ENCODE measurements at places on chromosomes 1 and 21.

- no peak for DNase-seq
Measured at GRCh38 chr1:213186168-213186567, 135.1 kb downstream of the RPS6KC1 start.

GRCh38 chr21:23861911-23862504 is 1745.3 kb downstream of the MRPL39 start:
- DNase-seq = peak; percentile 56

- DNase-seq = no peak
Measured at GRCh38 chr1:3003039-3003940, 18.0 kb upstream of the ACTRT2 start.

- DNase-seq = no peak
Measured at GRCh38 chr21:32308696-32309095, 10.0 kb downstream of the MRAP start.

DNA sequence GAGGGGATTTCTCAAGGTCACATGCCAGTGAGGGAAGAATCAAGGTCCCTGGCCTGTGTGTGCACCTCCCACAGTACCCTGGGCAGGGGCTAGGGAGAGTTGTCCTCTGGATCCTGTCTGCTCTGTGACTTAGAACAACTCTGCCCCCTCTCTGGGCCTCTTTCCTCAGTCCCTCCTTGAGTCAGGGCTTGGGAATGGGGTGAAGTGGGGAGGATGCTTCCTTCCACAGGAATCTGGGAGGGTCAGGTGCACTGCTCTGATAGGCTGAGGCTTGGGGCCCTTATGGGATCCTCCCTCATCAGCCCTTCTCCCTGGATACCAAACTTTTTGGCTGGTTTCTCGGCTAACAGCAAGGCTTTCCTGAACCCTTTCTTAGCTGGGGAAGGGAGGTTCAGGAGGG is 2.5 kb downstream of the TRNP1 start:
- DNase-seq = no peak

GRCh38 chr1:187876775-187877174 is 1048.0 kb downstream of the PLA2G4A start:
- no peak for DNase-seq

DNA sequence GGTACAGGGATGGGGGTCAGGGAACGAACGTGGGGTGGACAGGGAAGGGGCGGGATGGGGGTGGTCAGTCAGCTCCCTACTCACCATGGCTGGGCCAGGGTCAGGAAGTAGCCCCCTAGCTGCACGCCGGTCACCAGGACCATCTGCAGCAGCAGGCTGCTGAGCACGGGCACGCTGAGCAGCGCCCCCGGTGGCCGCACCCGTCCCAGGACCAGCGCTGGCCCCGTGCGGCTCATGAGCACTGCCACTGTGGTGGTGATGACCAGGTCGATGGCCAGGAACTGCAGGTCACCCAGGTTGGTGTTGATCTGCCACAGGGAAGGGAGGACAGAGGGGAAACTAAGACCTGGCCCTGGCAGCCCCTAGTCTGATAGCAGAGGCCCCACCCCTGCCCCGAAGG is 6.5 kb upstream of the MFAP2 start:
- no peak for DNase-seq

DNA sequence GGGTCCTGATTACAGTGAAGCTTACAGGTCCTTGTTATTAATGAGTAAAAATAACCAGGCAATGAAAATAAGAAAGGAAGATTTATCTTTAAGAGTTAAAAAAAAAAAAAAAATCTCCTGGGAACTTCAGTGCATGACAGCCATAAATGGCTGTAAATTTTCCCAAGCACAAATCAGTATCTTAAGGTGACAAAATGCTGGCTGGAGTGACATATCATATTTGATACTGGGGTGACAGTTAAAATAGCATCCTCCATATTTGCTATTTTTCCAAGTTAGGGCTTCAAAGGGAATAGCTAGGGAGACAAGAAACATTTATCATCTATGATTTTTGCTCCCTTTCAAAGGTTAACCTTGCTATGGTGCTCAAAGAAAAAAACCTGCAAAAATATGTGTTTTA is 226.6 kb downstream of the PRDM2 start:
- DNase-seq = no peak

- no peak for DNase-seq
Measured at GRCh38 chr1:23524163-23524562, 6.9 kb downstream of the E2F2 start.

- DNase-seq = no peak
Measured at GRCh38 chr1:203609979-203610493, 16.6 kb upstream of the ATP2B4 start.

GRCh38 chr1:178168536-178168935 is 74.6 kb downstream of the RASAL2 start:
- DNase-seq = no peak

DNA sequence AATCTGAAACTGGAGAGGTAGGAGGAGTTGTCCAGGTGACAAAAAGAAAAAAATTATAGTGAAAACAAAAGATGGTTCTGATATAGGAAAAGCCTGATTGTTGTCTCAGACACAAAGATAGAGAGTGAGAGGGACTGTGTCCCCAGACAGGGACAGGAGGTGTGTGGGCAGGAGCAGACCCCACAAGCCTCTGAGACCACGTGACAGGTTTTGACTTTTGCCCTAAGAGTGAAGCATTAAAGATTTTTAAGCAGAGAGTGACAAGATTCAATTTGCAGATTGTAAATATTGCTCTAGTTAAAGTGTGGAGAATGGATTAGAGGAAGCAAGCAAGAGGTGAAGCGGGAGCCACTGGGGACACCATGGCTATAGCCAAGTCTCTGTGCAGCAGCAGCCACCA is 10.4 kb downstream of the PRR9 start:
- no peak for DNase-seq

DNA sequence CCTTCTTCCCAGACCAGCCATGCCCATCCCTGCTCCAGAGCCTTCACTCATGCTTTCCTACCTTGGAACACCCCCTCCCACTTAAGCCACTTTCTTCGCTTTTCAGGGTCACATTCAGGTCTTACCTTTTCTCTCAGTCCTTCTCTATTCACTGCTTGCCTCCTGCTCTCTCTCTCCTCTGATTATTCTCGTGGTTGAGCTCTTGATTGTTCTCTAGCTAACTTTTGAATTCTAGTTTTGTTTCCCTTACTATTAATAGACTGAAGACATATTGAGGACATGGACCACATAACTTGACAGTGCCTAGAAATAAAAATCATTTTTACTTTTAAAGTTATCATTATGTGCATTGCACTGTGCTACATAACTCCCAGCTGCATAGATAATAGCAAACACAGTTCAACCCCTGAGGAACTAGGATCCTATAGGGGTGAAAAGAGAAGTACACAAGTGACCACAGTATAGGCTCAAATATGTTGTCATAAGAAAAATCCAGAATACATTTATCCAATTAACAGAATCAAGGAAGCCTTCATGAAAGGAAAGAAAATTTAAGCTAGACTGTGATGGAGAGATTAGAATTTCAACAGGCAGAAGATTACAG is 21.5 kb downstream of the INSL5 start:
- DNase-seq = peak; percentile 26

GRCh38 chr1:1075148-1075935 is 1.2 kb upstream of the RNF223 start:
- DNase-seq = no peak

DNA sequence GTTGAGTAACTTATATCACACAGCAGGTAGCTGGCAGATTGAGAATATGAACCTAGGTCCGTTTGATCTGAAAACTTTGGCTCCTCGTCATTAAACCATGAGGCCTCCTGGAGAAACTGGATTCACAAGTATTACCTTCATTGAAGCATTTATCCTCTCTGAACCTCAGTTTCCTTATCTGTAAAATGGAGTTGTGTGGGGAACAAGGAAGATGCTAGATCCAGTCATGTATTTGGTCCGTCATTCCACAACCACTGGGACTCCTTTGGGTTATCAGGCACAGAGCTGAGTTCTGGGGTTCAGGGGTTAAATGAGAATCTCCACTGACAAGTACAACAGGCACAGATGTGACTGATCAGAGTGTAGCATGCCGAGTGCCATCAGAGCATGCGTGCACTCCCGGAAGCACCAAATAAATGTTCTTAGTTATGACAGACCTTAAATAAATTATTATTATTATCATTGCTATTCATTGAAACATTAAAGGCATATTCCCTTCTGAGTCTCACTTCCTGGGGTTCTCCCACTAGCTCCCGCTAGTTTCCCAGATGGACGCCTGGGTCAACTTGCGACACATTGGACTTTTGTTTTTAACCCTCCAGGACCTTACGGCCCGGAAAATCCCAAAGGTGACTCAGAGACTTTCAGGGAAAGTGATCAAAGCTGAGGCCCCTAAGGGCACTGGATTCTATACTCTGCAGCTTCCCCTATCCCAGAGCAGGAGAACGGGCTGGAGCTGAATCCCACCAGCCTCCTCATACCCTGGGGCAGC is 130.6 kb downstream of the PLPP3 start:
- no peak for DNase-seq

DNA sequence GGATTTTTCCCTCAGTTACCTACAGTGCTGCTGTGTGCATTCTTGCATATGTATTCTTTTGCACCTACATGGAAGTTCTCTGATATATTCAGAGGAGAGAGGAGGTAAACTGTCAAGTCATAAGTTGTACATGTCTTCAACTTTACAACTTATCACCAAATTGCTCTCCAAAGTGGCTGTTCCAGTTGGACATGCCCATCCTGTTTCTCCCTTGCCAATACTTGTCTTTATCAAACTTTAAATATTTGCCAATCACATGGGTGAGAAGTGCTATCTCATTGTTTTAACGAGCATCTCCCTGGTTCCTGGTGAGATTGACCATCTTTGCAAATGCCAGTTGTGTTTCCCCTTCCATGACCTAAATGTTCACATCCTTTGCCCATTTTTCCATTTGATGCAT is 88.2 kb downstream of the KIF26B start:
- no peak for DNase-seq

DNA sequence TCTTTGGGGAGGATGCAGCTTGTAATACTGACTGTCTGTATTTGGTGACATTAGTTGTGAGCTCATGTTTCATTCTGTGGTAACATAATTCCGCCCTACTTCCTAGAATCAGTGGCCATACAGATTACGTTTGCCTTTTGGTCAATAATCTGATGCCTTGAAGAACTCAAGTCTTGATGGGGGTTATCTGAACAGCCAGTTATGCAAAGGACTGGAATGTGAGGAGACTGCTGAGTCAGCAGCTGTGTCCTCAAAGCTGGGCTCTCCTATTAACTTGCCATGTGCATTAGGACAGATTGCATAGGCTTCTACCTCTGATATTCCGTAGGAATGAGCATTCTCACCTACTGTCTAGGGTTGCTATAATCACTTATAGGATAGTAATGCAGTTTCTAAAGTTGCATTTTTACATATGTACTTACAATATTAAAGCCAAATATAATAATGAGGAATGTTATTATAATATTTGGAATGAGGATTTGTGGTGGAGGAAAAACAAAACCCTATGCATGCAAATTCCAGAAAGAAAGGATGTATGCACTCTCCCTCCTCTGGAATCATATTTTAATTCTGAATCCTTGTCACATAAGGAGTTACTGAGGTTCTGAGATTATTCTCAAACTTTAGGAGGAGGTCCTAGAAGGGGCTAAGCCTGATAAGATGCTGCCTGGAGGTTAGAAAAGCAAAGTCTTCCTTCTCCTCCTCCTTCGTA is 116.0 kb downstream of the NOS1AP start:
- no peak for DNase-seq

DNA sequence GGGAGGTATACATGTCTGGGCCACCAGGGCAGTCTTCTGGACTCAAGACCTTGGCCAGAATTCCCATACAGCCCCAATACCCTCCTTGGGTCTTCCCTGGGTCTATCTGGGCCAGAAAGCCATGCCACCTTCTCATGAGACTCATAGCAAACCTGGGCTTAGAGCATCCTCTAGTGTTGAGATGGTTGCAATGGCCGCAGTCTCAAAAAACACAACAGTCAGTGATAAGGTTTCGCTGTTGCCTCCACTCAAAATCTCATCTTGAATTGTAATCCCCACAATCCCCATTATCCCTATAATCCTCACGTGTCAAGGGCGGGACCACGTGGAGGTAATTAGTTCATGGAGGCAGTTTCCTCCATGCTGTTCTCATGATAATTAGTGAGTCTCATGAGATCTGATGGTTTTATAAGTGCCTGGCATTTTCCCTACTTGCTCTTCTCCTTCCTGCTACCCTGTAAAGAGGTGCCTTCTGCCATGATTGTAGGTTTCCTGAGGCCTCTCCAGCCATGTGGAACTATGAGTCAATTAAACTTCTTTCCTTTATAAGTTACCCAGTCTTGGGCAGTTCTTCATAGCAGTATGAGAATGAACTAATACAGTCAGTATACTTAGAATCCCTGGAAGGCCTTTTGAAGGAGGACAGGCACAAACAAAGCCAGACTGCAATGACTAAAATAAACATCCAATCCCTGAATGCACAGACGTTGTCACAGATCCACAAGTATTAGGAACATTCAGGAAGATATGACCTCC is 77.0 kb downstream of the CTH start:
- peak; percentile 19 for DNase-seq

- no peak for DNase-seq
Measured at GRCh38 chr1:42186152-42186551, 21.6 kb upstream of the GUCA2A start.

DNA sequence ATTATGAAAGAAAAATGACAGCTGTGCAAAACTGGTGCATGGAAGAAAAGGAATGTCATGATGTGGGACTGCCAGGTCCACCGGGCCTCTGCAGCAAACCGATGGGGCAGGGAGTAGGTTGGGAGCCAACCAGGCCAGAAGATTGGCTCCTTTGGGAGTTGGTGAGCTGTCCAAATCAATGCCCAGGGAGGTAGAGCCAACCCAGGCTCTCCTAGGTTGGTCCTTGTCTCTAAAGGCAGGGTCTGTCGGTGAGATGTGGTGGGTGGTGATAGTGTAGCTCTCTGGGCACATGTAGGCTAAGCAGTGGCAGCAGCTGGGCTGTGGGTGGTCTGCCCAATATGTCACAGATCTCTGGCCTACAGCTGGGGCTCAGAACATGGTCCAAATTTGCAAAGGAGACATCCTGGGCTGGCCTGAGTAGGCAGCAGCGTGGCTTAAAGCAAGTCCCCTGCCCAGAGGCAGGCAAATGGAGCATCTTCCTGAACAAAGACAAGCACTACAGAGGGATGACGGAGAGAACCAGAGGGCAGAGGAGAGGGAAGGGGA is 61.2 kb upstream of the PRDX6 start:
- DNase-seq = no peak

DNA sequence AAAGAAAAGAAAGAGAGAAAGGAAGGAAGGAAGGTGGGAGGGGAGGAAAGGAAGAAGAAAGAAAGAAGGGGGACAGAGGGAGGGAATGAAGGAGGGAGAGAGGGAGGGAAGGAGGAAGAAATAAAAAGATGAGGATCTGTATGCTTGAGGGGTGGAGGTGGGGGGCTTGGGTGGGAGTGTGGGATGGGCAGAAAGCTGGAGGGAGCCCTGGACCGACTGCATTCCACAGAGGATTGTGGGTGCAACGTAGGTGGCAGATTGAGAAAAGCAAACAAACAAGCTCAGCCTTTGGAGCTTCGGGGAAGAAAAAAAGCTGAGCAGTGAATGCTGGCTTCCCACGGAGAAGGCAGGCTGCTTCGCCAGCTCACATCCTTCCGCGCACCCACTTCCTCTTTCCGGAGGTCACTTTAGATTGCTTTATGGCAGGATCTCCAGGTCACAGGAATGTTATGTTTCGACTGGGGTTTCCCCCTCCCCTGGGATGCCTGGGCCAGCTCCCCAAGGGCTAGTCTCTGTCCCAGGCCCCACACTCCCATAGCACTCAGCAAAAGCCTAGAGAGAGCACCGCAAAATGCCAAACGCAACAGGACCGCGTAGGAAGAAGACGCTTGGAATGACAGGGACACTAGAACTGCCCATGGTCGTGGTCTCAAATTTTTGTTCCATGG is 20.7 kb upstream of the LGALS8 start:
- peak; percentile 73 for DNase-seq
